NCI-H1105 (cell line): ENCODE measurements at places on chromosomes 1 and 21.

DNA sequence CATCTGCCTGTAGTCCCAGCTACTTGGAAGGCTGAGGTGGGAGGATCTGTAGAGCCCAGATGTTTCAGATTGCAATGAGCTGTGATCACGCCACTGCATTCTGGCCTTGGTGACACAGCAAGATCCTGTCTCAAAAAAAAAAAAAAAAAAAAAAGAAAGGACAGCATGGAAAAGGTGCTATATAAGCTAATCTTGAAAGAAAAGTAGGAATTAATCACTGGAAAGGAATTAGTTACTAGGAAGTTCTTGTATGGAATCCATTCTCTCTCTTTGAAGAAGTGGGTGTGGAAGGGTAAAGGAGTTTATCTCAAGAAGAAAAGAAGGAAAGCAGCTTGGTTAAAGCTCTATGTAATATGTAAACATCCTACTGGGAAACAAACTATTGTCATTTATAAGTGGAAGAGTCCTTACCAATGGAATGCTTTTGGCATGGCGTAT, 339.2 kb downstream of the DPYD start:
- no peak for DNase-seq

- no peak for DNase-seq
Observed at GRCh38 chr1:46367072-46367471, 26.5 kb downstream of the NSUN4 start.

GRCh38 chr1:12495725-12496124, 122.3 kb downstream of the DHRS3 start:
- no peak for DNase-seq

- DNase-seq: peak; percentile 80
Observed at GRCh38 chr1:42380586-42381279, at the start of gene RIMKLA. Gene RIMKLA (plus strand): TSS chr1:42380792. CDS start chr1:42380935, 143 bp downstream.

DNA sequence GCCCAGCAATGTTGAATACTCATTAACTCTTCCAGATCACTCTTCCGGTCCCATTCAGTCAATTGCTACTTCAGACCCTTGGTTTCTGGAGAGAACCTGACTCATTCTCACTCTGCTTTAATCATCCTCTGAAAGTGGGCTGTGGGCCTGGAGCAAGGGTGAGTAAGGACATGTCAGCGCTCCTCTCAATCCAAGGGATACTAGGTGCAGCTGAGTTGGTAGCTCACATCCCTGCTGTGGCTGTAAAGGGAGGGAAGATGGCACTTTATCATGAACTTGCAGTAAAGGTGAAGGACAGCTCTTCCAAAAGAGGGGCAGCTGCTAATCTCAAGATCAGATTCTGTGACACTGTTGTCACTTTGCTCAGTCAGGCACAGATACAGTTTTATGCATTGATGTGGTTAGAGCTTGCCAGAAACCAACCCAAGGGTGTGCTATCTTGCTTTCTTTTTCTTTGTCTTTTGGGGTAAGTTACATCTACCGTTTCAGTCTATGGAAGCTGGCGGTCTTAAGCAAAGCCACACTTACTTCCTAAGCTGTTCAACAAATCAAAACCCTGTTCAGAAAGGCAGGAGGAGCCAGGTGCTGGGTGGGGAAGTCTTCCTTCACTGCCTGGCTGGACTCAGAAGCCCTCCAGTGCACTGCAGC, 26.5 kb upstream of the NTPCR start:
- DNase-seq: no peak

DNA sequence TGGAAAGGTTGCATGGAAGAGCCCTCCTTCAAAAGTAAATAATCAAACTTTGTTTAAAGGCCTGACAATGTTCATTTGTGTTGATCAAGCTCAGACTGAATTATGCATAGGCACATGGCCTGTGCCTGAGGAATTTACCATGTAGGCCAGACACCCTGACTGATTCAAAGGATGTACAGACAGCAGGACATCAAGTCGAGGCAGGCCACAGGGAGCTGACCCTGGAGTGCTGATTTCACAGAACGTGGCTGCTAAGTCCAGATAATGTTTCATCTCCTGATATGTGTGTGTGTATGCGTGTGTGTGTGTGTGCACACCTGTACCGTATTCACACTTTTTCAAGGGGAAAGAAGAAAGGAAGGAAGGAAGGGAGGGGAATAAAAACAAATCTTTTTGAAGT, 34.1 kb downstream of the NAV1 start:
- DNase-seq: no peak

GRCh38 chr1:229432116-229432461, 1.8 kb downstream of the ACTA1 start:
- DNase-seq: no peak

GRCh38 chr1:234310460-234310817, 62.8 kb upstream of the COA6 start:
- DNase-seq: no peak

DNA sequence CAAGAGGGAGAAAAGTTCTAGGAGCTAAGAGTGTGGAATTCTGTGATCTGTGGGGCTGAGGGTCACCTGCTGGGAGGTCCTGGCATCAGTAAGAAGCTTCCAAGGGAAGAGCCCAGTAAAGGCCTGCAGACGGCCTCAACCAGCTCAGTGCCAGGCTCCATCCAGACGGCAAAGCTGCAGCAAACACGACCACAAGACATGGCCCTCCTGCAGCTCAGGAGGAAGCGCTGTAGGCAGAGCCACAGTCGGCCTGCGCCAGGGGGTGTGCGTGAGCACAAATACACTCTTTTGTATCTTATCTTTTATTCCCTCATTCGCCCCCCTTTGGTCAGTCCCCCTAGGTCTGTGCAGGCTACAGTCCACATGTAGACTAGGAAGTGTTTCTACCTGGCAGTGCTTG, 13.4 kb downstream of the C1orf174 start:
- no peak for DNase-seq

DNA sequence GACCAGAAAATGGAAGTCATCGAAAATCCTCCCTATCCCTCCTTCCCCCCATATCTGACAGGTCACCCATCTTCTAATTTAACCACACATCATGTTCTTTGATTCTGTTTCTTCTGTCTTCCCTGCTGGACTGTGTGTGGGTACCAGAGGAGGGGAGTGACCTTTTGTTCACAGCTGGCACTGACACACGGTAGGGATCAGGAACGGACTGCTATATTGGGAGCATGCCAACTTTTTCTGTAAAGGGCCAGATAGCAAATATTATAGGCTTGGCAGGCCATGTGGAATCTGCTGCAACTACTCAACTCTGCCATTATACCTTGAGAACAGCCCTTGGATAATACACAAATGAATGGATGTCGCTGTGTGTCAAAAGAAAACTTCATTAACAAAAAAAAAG, 7.5 kb upstream of the TOMM20 start:
- peak; percentile 28 for DNase-seq

- DNase-seq: peak; percentile 40
Observed at GRCh38 chr1:24502065-24502708, 449 bp upstream of the RCAN3 start.

DNA sequence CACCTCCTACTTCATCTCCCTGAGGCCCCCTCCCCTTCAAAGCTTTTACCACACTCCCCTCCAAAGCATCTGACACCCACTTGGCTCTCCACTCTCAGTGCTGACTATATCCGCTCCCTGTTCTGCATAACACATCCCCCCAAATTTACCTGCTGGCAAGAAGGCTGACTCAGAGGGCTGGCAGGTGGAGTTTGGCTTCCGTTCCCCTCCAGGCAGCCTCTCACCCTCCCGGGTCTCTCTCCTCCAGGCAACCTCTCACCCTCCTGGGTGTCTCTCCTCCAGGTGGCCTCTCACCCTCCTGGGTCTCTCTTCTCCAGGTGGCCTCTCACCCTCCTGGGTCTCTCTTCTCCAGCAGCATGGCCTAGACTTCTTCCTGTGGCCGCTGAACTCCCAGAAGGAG, 562.1 kb downstream of the NPHP4 start:
- DNase-seq: no peak

DNA sequence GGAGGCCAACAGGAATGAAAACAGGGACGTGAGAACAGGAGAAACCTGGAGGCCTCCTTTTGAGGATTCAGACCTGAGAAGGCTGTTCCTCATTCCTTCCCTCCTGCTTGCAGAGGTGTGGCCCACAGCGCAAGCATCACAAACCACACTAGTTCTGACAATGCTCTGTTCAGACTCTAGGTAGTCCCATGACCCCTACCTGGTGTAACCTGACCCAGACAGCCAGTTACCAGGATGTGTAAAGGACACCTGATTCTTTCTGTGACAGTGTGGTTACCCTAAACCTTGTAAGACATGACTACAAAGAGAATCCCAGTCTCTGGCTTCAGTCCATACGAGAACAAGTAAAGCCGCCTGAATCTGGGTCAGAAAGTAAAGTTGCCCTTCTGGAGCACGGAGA, 3.2 kb downstream of the MECR start:
- DNase-seq: no peak

DNA sequence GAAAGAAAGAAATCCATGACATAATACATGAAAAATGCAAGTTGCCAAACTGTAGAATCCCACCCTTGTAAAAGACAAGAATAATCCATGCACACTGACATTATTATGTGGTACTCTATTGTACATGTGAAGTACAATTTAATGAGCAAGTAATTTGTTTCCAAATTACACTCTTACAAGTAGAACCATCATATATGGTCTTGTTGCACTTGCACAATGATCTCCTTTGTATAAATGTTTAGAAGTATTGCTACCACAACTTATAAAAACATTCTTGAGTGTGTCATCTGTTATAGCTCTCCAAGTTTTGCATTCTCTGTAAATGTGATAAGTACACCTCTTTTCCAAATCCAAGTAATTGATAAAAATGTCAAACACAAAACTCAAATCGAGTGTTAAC, 29.1 kb upstream of the ZNF281 start:
- DNase-seq: no peak

DNA sequence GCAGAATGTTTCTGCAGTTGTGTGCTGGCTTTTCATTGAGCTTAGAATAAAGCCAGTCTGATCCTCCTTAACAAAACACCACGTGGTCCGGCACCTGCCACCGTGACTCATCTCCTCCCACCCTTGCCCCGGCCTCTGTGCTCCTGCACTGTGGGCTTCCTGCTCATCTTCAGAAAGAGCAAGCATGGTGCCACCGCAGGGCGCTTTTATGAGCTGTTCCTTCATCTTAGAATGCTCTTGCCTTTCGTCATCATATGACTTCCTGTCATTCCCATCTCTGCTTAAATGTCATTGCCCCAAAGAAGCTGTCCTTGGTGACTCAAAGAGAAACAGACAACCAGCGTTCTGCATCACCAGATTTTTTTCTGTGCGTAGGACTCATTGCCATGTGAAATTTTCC, 117.8 kb downstream of the HHAT start:
- no peak for DNase-seq

DNA sequence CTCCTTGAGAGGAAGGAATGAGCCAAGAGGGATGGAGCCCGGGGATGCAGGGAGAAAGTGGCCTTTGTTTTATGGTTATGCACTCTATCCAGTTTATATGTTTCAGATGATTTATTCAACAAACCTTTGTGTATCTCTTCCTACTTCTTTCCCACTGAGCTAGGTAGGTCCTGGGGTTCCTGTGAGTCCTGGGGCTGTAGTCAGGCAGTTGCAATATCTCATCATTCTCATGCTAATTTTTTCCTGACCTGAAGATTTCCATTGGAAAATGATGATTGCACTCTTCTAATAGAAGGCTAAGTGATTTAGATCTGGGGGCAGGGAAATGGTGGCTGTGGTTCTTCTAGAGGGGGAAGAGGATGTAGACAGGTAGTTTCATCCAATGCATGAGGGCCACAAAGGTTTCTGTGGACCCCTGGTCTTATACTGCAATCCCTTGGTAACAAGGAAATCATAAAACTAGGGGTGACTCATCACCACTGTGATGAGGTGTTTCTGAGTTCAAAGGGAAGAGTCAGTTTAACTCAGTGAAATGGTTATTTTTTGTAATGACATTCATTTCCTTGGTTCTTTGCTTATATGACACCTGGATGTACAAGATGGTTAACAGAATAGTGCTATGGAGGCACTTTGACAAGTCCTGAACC, 20.2 kb downstream of the B3GALT5 start:
- no peak for DNase-seq

DNA sequence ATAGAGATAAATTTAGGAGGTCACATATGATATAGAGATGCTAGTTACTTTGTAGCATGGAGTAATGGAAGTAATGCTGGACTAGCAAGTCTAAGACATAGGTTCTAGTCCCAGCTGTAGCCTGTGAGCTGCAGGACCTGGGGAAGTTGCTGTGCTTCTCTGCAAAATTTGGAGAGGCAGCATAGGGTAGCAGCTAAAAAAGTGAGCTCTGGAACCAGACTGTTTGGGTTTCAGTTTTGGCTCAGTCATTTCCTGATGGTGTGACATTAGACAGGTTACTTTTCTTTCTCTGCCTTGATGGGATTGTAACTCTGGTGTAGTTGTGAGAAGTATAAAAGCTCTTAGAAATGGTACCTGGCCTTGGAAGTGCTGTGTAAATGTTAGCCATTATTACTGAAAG, 3.3 kb downstream of the METTL13 start:
- no peak for DNase-seq

GRCh38 chr1:155976062-155976912, 2.1 kb downstream of the ARHGEF2 start:
- peak; percentile 71 for DNase-seq

DNA sequence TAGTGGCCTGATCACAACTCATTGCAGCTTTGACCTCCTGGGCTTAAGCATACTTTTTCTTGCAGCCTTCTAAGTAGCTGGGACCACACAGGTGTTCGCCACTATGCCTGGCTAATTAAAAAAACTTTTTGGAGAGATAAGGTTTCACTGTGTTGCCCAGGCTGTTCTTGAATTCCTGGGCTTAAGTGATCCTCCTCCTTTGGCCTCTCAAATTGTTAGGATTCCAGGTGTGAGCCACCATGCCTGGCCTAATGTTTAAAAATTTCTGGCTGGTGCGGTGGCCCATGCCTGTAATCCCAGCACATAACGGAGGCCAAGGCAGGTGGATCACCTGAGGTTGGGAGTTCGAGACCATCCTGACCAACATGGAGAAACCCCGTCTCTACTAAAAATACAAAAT, 24.4 kb downstream of the YTHDF2 start:
- no peak for DNase-seq

DNA sequence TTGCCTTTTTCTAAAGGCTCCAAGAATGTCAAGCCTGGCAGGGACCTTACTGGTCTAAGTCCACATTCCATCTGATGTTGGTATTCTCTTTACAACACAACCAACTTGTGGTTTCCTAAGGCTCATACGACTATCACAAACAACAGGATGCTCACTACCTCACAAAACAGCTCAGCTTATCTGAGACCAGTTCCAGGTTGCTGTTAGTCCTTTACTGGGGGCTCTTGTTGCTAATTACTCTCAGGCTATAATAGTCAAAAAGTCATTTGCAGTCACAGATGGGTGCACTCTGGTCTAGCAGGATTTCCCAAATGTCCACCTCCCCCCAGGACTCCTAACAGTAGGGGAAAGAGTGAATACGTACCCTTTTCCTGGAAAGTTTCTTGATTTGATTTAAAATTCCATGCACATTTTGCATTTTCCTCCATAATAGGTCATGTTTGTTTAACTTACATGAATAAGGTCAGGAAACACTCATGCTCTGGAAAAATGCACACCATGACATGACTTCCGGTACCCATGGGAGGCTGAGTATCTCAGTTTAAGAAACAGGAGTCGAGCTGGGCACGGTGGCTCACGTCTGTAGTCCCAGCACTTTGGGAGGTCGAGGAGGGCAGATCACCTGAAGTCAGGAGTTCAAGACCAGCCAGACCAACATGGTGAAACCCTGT, 16.0 kb downstream of the LCK start:
- no peak for DNase-seq
